Endothelial cell (in vitro differentiated cells): ENCODE measurements at places on chromosomes 2 and 18. TPM values are rescaled to one million over a fixed set of nuclear protein-coding genes. Genes with fewer than 3 reads are reported as not detected.
A peak's percentile ranks its signal among the peaks of the same experiment; 100 is the strongest.

- DNase-seq, result no peak
Measured at GRCh38 chr18:27604583-27604982, 419.5 kb upstream of the CHST9 start.

GRCh38 chr2:121356058-121356640, 71.1 kb upstream of the TFCP2L1 start:
- DNase-seq, result peak; percentile 67

Gene ZSCAN30
- total RNA-seq, result 30.0 TPM

Gene CABYR
- total RNA-seq, result 8.4 TPM

Gene APCDD1
- 3.1 TPM for total RNA-seq

DNA sequence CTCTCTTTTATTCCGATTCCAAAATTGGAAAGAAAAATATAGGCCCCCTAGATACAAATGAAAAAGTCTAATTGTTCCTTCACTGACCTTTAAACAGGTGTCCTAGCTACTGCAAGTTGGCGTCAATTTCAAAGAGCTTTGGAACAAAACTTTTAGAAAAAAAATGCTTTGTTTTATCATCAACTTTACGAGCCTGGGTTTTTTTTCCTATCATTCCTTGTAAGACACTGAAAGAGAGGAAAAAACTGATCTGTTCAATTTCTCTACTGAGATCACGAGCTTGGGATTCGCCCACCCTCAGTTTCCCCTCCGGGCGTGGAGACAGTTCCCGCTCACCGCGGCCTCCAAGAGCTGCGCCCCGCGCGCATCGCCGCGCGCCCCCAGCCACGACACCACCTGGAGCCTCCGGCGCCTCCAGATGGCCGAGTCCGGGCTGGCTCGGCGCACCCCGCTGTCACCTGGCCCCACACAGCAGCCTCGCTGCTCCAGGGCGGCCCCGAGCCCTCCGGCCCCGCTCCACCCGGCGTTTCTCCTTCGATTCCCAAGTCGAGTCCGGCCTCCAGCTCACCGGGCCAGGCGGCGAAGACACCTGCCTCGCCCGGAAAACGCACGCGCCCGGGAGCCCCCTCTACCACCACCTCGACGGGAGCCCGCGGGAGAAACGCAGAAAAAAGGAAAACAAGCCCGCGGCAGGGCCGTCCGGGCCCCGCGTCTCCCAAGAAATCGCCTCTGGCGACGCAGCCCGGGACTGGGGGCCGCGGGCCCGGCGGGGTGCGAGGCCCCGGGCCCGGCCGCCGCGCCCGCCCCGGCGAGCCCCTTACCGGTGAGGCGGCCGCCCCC, 656 bp downstream of the TBC1D8 start:
- DNase-seq, result peak; percentile 45

GRCh38 chr18:79523736-79524180, 128.0 kb downstream of the NFATC1 start:
- peak; percentile 0 for DNase-seq

Gene SH2D6
- 0.33 TPM for total RNA-seq

GRCh38 chr2:240655931-240656886, 26.5 kb downstream of the AQP12B start:
- DNase-seq, result no peak

GRCh38 chr2:197108758-197109157, 182.3 kb upstream of the PGAP1 start:
- no peak for DNase-seq
